ENCODE measurements at places on chromosomes 7 and 10.

DNA sequence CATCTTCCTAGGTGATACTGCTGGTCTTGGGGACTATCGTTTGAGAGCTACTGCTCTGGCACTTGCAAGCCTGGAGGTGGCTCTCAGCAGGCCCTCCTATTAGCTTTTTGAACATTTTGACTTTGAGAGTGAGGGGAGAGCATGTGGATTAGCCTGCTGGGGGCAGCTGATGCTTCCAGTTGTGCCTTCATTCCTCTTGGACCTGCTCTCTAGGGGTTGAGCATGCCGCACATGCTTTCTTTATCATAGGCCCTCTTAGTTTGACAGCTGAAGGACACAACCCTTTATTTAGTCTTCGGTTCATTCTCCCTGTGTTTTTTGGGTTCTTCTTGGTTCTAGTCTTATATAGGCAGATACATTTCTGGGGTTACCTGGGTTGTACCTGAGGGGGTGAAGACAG lies 132.1 kb downstream of the GALNT17 start:
- DNase-seq = no peak

DNA sequence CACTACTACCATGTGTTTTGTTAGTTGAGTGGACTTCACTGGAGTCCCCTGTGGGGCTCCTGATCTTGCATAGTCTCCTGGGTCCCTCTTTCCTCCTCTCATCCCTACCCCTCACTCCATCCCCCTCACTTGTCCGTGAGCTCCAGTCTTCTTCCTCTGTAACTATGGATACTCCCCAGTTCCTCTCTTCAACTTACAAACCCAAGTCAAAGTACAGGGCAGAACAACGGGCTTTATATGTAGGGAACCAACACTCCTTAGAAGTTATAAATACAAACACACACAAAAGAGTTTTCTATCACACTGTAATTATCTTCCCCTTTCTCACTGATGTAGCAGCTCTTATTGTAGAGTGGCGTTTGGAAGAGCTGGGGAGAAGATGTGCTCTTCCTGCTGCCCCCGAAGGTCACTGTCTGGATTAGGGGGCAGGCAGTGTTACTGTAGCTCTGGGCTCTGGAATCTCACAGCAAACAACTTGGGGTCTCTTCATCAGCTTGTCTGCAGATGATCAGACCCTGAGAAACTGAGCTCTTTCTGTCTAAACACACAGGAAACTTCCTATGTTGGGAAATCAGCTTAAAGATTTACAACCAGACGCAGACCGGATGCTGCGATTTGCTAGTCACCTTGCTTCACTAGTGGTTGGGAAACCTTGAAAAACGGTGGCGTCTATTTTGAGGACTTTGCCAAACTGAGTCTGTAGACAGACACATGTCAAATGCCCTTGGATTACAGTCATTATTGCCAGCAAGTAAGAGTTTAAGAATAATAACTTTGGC lies 13.6 kb downstream of the SNX10 start:
- DNase-seq = no peak

DNA sequence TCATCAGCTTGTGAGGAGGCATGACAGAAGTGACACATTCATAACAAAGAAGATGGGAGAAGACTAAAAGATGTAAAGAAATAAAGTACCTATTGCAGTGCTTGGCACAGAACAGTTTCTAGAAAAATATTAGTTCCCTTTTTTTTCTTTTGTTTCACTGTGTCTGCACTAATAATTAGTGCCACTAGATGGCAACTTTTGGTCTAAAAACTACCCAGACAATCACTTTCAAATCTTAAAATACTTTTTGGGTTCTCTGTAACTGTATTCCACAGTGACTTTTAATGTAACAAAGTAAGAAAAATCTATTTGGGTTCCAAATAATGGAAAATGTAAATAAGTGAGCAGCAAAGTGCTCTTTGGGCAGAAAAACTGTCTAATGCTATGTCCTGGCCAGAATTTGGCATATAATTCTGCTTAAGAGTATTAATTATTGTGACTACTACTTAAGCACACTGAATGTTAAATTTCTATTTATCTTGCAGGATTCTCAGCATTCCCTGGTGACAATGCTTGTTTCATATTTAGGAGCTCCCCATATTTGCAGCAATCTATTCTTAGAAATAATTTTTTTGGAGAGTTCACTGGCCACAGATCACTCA lies 134.8 kb upstream of the KIF5B start:
- peak; percentile 40 for DNase-seq

DNA sequence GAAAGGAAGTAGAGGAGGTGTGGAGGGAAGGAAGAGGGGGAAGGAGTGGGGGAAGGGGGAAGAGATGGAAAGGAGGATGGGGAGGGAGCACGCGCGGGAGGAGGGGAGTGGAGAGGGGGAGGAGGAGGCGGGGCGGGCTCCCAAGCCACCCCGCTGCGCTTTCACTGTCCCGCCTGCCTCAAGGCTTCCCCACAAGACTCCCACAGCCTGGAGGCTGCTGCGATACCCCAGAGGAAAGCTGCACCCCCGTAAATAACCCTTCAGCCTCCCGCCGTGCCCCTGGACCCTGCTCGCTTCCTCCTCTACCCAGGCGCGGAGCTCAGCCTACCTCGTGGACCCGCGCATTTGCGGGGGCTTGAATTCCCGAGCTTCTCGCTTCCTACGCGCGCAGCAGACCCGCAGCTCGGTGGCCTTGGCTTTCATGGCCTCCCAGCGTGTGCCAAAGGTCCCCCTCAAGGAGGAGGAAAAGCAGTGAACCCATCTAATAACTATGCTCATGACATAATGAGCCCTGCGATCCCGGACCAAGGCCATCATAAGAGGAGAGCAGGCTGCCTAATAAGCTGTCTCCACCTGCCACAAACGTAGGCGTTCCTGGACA lies at the start of gene C10orf67:
TSS of gene C10orf67 (minus strand) at position 557 of the 601 bp plus-strand sequence. CDS start at position 534, 23 bp downstream.
- DNase-seq = no peak

DNA sequence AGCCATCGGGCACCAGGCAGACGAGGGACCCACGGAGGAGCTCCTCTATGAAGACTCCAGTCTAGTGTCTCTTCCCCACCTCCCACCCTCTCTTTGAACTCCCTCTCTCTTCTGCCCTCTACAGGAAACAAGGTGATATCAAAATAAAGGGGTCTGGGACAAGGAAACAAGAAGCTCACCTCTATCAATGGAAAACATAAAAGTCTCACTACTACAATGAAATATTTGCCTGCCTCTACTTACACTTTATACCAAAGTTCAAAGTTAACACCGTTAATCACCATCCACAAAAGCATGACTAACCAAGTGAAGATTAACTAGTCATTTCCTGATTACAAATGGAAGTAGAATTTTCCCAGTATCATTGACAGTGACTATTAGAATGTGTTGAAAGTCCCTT lies 82.2 kb downstream of the PARD3 start:
- no peak for DNase-seq

- no peak for DNase-seq
Observed at GRCh38 chr10:131729938-131730660, 170.7 kb upstream of the PPP2R2D start.

DNA sequence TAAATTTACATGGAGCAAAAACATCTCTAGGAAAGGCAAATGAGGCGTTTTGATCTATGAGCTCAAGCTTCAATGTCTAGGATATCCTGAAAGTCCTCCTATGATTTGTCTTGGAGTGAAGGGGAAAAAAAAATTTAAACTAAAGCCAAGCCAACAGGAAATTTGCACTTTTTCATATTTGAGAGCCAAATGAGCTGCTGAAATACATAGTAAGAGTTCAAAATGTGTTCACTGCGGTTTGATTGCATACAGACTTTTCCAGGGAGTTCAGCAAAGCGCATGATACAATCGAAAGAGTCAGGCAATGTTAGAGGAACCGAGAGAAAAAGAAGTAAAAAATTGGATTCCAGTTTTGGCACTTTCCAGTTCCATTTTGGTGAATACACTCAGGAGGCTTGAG lies 633.4 kb upstream of the MGMT start:
- DNase-seq = no peak

GRCh38 chr10:109247814-109248213 lies 675.5 kb downstream of the XPNPEP1 start:
- no peak for DNase-seq

DNA sequence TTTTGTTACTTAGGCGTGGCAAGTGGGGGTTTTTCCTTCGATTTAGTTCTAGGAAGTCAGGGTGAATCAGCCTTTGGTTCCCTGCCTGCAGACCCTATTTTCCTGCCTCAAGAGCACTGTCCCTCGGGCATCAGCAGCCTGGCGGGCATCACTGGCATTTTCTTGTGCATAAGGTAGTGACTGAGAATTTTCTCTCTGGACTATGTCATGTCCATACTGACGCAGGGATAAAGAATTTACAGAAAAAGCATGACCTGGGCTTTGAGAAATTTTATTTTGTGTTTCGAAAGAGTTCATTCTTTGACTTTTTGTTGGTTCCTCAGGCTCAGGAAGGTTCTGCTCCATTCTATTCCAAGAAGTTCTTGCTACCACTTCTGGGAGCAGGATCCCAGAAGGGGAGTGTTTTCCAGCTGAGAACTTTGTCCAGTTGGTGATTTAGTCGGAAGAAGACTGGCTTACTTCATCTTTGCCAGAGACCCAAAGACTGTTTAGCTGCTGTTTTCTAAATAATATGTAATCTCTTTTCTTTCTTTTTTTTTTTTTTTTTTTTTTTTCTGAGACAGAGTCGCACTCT lies 213.9 kb upstream of the SH2B2 start:
- no peak for DNase-seq

DNA sequence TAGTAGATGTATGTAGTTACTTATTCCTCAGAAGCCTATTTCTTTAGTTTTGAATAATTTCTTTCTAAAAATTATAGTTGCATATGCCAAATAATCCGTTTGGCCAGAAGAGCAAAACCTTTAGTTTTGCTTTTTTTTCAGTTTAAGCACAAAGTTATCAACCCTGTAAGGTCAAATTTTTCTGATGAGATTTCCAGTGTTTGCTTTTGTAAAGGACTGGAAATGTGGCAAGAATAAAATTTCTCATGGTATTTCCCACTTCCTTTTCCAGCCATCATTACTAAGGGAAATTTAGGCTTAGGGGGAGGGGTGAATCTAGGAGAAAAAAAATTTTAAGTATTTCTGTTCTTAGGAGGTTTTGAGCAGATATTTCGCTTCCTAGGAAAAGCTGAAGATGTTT lies 7.6 kb downstream of the CALD1 start:
- DNase-seq = no peak

DNA sequence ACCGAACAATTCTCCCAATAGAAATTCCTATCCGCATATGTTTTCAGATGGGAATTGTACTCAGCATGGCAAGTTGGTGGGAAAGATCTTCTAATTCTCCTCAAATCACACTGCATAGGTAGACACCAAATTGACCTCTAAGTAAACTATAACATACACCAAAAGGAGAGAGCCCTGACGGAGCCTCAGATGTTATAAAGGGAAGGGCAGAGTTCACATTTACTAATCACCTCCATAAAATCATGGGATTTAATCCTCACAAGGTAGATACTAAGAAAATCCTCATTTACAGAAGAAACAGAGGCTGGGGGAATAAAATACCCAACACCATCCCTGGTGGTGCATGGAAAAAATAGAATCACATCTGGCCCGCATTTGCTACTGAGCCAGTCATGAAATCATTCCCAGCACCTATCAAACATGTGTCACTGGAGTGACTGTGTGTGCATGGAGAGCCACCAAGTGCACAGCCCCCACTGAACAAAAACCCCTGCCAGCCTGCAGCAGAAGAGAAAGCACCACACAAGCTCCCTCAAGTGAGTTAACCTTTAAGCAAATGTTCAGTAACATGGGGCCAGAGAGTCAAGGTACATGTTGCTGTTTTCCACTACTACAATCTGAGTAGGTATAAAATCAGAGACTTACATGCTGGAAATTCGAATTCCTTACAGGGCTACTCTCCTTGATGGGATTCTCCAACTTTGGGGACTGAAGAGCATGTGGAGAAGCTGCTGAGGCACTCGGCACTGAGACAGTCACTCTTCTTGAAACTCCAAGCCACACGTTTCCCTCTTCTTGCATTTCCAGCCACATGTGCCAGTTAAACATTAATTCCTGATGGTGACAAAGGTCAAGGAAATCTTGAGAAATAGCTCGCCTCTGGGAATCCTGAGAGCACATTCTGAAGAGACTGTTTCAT lies at the start of gene DDC:
TSS of gene DDC (minus strand) at position 766 of the 919 bp plus-strand sequence. CDS start 21,320 bp downstream, outside the sequence.
- DNase-seq = no peak

GRCh38 chr7:72286519-72286918 lies 125.6 kb downstream of the CALN1 start:
- no peak for DNase-seq

GRCh38 chr7:106824458-106824857 lies 40.6 kb upstream of the PIK3CG start:
- peak; percentile 24 for DNase-seq

DNA sequence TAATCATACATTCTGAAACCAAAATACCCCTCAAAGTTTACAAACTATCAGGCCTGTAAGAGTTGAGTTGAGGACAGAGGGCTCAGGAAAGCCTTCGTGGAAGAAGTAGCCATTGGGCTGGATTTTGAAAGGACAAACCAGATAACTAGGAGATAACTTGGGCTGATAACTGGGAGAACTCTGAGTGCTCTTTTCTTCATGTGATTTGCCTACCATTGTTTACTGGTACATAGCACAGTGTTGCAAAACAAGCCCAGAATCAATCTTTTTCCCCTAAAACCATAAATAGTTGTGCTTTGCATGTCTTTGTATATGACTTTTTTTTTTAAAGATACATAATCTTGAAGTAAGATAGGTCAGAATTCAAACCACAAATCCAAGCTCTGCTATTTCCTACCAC lies 106.7 kb upstream of the ITGB1 start:
- no peak for DNase-seq

DNA sequence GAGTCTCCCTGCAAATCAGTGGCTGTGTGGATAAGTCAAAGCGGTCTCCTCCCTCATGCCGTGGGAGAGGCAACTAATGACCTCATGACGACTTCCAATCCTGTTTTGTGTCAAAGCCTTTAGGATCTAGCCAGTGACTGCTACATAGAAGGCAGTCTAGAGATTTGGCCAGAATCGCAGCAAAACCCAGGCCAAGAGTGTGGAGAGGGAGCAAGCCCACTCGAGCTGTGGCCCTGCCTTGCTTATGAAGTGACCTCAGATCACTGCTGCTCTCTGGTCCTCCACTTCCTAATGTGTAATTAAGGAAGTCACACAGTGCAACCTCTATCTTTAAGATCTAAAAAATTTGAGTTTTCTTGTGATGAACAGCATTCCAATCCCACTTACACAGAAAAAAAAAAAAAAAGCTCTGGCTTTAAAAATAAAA lies 296.7 kb upstream of the KLF6 start:
- DNase-seq = peak; percentile 30

GRCh38 chr10:84523526-84523925 lies 195.1 kb downstream of the CCSER2 start:
- no peak for DNase-seq

Measured in HFFc6 (cell line).